ENCODE measurements at places on chromosomes 2 and 18.
A peak's percentile ranks its signal among the peaks of the same experiment; 100 is the strongest.

DNA sequence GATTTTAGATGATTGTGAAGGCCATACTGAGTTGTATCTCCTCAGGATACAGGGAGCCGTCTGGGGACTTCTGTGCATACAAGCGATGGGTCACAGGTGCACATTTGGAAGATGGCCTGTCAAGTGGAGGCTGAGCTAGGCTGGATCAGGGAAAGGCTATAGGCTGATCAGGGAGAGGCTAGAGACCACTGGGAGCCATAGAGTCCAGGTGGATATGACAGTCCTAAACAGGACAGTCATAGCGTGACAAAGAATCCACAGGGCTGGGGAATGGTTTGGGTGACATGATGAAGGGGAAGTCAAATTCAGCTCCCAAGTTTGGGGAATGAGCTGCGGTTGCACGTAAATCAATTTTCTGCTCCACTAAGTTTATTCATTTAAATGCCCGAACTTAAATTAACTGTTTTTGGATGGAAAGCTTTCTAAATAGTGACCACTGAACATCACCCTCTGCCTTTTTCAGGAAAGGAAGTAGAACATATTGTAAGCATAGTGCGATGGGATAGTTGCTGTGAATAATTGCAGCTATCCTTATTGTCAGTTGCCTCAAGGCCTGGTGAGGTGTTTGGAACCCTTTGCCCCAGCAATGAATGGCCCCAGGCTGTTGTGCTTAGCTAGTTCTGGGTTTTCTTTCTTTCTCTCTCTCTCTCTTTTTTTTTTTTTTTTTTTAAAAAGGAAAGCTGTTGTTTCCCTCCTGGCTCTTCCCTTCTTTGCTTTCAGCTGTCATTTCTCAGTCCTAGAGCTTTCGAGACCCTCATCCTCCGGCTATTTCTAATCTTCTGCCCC is 50.5 kb downstream of the KLHL29 start:
- DNase-seq, result no peak

- no peak for DNase-seq
Observed at GRCh38 chr18:30361864-30362540, 680.5 kb downstream of the DSC3 start.

- DNase-seq, result no peak
Observed at GRCh38 chr2:238174701-238175100, 15.9 kb downstream of the ERFE start.

DNA sequence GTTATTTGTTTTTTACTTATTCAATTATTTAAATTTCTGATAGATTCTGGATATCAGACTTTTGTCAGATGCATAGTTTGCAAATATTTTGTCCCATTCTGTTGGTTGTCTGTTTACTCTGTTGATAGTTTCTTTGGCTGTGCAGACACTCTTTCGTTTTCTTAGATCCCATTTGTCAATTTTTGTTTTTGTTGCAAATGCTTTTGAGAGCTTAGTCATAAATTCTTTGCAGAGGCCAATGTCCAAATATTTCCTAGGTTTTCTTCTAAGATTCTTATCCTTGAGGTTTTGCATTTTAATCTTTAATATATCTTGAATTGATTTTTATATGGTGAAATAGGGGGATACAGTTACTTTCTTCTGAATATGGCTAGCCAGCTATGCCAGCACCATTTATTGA is 112.7 kb upstream of the SESTD1 start:
- no peak for DNase-seq

GRCh38 chr18:48829443-48830149 is 121.2 kb downstream of the SMAD7 start:
- DNase-seq, result no peak

DNA sequence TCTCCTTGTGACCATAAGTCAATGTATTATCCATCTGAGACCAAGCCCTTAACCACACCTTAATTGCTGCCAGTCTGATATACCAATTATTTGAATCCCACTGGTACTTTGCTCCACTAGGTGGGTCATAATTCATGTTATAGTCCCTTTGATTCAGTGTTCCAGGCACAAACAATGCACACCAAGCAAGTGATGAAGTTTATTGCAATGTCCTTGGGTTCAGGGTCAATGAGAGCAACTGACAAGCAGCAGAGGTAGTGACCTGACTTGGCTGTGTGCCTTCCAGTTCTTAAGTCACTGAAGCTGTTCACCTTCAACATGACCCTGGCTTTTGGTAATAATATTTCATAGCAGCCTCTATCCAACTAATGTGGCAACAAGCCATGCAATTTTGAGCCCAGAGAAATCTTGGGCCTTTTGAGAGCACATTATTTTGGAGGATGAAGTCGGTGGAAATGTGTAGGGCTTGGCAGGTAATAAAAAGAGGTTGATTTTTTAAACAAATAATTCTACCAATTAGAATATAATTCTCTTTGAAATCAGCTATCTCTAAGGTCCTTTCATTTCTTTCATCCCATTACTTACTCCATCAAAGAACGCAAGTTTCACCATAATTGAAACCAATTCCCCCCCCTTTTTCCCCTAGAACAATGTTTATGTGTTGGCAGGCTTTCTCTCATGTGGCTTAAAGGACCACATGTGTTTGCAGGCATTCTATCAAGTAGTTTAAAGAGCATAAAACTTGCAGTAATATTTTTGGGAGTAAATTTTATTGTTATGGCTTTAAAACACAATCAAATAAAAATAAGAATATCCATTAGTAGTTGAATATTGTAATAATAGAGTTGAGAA is 3.1 kb upstream of the CPO start:
- DNase-seq, result peak; percentile 1

GRCh38 chr2:133438026-133438425 is 130.2 kb downstream of the NCKAP5 start:
- DNase-seq, result no peak

DNA sequence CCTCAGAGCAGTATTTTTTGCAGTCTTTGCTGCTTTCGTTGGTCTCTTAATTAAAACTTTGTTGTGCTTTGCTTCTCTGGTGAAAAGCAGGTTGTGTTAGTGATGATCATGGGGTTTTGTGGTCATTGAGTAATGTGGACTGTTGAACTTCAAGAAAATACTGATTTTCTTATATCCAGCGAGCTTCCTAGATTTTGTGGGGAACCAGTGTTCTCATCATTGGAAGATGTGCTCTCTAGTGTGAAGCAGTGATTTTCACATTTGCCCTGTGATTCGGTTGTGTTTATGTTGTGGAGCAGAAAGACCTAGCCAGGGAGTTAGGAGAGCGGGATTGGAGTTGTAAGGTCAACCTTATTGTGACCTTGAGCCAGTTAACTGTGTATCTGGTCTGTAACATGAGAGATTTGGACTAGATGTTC is 12.4 kb downstream of the ASAP2 start:
- no peak for DNase-seq

DNA sequence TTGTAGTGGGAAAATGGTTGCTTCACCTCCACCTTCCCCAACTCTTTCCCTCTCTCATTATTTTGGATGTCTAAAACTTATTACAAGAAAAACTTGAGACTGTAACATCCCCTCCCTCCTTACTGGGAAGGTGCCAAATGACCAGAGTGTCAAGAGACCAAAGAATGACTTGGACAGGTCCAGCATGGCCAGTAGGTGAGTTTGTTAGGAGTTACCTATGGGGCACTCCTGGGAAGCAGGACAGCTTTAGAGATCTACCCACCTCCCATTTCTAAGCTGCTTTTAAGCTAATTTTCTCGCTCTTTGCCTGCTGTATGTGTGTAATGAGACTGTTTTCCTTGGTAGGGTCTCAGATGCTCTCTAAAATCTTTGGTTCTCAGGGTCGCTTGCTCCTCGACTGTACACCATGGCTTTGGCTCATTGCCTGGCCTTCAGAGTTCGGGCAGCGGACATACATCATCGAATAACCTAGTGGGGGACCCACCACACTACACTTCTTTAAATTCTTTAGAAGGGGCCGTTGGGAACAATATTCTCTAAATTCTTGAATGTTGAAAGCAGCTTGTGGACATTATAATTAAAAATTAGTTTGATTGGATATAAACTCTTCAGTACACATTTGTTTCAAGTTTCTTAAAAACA is 45.2 kb downstream of the SLC30A6 start:
- DNase-seq, result no peak

- no peak for DNase-seq
Observed at GRCh38 chr2:211349031-211349430, 792.6 kb downstream of the CPS1 start.

DNA sequence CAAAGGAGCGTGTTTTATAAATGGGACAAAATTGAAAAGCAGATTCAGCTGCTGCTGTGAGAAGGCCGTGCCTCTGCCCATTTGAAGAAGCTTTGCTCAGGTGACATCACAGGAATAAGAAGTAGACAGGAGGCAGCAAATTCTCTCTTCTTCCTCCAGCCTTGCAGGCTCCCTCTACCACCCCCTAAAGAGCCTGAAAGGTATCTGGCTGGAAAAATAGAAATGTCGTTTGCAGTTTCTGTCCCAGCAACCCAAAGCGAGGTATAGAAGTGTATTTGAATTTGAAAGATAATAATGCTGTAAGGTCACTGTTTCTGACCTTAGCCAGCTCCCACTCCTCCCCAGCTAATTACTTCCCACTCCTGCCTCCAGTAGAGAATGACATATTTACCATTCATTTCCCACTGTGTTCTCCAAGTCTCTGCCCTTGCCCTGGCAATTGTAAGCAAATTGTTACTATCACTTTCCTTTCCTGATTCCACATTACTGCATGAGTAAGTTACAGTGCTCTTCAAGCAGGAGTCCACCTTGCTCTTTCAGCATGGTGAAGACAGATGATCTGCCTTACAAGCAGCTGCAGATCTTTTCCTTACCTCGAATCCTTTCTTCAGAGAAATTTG is 56.8 kb upstream of the RASGRP3 start:
- no peak for DNase-seq

- DNase-seq, result no peak
Observed at GRCh38 chr2:99072551-99072950, 69.0 kb upstream of the C2orf15 start.

DNA sequence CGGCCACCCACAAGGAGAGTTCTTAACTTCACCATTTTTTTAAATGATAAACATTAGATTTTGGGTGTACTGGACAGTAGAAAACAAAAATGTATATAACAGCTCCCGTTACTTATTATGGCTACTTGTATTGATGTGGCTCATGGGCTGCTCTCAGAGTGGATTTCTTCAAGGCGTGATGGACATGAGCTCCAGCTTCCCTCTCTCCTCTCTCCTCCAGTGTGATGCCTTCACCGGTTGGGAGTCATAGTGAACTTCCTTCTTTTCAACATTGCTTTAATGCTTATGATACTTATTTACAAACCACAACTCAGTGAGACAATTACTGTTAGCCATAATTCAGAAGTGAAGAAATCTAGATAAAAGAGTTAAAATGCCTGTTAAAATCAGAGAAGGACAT is 515.2 kb downstream of the RNF144A start:
- DNase-seq, result no peak

DNA sequence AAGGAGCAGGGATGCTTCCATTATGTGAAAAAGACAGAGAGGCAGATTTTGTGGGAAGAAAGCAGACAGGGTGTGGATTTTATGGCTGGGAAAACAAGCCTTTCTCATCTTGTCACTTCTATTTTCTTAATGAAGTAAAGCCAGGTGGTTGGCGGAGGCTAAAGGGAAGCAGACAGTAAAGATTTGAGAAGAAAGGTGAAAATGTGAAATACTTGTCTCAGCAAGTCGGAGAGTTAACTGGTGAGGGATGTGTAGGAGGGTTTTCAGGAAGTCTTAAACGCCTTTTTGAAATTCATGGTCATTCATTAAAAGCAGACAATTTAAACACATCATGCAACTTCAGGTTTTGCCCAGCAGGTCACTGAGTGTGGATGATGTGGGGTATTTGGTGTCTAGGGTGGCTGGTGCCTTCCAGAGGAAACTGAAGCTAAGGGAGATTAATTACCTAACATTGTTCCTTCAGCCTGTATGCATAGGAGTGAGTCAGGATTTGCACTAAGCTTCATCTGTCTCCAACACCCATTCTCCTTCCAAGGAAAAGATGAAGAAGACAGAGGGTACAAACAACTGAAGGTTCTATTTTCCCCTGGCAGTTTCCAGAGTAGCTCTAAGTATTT is 20.7 kb downstream of the SLC14A2 start:
- DNase-seq, result no peak

GRCh38 chr18:76306685-76307292 is 188.3 kb downstream of the ZNF516 start:
- DNase-seq, result no peak

GRCh38 chr2:232817756-232818155 is 41.4 kb upstream of the KCNJ13 start:
- DNase-seq, result no peak

DNA sequence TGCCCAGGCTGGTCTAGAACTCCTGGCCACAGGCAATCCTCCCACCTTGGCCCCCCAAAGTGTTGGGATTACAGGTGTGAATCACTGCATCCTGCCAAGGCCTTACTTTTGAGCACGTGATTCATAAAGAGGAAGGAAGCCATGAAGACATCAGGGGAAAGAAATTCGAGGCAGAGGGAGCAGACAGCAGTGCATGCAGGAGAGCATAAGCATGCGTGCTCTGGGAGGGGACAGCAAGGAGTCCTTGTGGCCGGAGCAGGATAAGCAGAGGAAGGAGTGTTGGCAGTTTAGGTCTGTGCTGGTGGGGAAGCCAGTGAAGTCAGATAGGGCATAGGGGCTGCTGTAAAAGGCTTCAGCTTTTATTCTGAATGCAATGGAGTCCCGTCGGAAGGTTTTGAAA is 400.5 kb upstream of the RAB12 start:
- no peak for DNase-seq

DNA sequence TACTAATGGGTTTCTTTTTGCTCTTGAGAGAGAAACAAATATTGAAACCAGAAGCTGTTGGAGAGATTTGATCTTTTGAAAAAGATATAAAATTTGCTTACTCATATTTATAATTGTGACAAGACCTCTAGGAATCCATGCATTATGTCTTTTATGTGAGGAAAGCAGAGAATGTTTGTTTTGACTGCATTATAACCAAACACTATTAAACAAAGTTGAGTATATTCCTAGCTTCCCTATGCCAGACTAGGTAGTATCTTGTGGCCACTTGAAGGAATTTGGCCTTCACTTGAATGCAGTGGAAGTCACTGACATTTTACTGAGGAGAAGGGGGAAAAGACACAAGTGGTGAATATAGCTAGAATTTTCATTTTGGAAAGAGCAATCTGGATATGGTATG is 521.8 kb upstream of the ZEB2 start:
- no peak for DNase-seq

- no peak for DNase-seq
Observed at GRCh38 chr2:9275399-9275798, 68.8 kb downstream of the ASAP2 start.

DNA sequence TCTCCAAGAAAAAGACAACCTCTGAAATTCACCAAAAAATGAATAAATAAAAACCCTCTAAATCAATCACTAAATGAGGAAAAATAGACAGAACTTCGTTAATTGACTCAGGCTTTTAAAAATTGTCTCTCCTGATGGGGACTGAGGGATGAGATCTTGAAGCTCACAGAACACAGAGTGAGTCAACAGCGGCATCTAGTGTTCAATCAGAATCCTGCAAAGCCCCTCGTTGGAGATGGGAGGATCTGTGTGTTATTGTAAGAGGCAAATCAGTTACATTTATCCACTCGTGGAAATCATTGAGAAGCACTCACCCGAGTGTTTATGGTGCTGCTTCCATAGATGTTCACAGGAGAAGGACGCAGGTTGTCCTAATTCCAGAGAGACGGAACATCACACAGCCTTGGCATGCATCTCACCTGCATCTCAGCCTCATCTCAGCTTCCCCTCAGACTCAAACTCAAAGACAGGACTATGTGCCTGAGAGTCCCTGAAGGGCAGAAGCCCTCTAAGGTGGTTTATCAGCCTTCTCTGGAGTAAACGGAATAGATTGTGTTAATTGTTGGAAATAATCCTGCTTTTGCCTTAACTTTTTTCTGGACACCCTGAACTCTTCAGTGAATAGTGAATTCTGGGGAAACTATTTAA is 82.0 kb downstream of the MREG start:
- DNase-seq, result no peak

GRCh38 chr18:72174972-72175649 is 369.0 kb downstream of the CBLN2 start:
- DNase-seq, result peak; percentile 46
